HS-27A (cell line): ENCODE measurements at places on chromosomes 7 and 10.

DNA sequence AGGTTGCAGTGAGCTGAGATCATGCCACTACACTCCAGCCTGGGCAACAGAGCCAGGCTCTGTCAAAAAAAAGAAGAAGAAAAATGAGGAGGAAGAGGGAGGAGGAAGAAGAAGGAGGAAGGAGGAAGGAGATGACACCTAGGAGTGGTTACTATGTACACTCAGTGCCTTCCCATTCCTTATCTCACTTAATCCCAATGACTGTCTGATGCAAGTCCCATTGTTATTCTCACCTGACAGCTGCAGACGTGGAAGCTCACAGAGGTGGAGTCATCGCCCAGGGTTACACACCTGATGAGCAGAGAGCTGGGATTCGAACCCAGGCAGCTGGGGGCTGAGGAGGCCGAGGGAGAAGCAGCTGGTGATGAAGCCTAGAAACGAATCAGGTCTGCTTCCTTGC is 258.8 kb downstream of the SNX10 start:
- no peak for DNase-seq

- DNase-seq, result no peak
Observed at GRCh38 chr10:26112532-26112931, 104.0 kb upstream of the GAD2 start.

DNA sequence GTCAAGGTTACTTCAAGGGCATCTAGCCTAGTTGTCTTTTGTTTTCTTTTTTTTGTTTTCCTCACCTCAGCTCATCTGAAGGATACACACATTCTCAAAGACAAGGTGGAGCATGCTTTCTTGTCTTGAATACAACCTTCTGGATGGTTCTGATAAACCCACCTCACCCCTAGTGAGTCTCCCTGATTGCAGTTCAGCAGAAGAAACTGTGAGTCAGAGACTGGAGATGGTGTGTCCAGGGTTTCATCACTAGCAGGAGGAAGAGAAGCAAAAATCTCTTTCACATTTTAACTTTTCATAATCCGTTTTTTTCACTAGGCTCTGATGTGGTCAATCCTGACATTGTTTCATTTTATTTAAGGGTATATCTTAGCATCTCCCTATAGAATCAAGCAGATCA is 143.0 kb upstream of the NRBF2 start:
- DNase-seq, result no peak

DNA sequence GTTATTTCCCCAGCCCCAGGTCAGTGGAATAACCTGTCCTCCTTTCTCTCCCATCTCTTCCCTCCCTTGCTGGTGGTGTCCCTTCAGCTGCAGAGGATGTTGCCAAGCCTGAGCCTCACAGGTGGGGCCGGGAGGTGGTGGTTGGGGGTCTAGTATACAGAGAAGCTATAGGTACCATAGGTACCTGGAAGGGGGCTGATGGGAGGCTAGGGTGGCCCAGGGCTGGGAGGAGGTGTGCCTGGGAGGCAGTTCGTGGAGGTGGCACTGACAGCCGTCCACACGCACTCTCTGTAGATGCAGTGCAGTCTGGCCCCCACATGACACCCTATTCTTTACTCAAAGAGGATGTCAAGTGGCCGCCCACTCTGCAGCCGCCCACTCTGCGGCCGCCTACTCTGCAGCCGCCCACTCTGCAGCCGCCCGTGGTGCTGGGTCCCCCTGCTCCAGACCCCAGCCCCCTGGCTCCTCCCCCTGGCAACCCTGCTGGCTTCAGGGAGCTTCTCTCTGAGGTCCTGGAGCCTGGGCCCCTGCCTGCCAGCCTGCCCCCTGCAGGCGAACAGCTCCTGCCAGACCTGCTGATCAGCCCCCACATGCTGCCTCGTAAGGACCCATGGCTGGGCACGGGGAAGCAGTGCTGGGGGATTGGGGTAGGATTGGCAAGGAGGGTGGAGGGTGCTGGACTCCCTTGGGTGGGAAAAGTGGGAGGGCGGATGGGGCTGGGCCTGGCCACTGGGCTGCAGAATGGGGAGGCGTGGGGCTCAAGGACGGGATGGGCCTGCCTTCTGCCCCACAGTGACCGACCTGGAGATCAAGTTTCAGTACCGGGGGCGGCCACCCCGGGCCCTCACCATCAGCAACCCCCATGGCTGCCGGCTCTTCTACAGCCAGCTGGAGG is 9.5 kb downstream of the IRF5 start:
- DNase-seq, result no peak
